Hematopoietic multipotent progenitor cell treated with erythropoietin and hydrocortisone succinate and interleukin-3 and kit ligand, for 15 days (in vitro differentiated cells): ENCODE measurements at places on chromosomes 16 and 17.

GRCh38 chr17:35238821-35239220 is 4.1 kb upstream of the SLFN5 start:
- no peak for DNase-seq

- no peak for DNase-seq
These were observed 13.2 kb downstream of the RPH3AL start for GRCh38 chr17:339193-340061.

DNA sequence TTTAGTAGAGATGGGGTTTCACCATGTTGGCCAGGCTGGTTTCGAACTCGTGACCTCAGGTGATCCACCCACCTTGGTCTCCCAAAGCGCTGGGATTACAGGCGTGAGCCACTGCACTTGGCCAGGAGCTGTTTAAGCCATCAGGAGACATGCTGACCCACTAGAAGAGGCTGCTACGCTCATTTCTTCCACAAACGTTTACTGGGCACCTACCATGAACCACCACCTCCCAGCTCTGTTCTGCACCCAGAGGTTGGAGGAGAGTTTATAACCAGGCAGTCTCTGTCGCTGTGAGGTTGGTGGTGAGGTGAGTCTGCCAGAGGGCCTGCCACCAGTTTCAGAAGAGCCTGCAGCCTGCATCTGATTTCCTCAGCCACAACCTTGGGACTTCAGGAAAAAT is 51.8 kb downstream of the SF3B3 start:
- no peak for DNase-seq

GRCh38 chr16:11232852-11233726 is 22.9 kb downstream of the SOCS1 start:
- DNase-seq, result peak; percentile 76
